ENCODE measurements at places on chromosomes 12 and 14.

GRCh38 chr14:91752961-91753360 lies 21.1 kb upstream of the CATSPERB start:
- no peak for DNase-seq

- DNase-seq: no peak
Observed at GRCh38 chr14:64663174-64663573, 41.0 kb upstream of the PLEKHG3 start.

GRCh38 chr12:31970199-31970598 lies 11.0 kb downstream of the RESF1 start:
- DNase-seq: no peak

DNA sequence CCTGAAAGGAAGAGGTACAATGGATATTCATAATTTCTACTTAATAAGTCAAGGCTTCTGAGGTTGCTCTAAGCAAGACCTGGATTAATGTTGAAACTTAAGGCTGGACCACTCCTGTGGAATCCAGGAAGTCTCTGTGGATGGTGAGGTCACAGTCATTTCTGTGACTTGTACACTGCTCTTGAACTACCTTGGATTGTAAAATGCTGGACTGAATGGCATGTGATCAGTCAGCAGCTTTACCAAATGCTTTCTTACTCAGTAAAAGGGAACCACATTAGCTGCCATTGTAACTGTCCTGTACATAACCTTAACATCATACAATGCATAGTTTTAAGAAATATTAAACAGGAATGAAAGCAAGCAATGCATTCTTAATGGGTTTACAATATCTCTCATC lies 182.9 kb downstream of the NOVA1 start:
- no peak for DNase-seq

DNA sequence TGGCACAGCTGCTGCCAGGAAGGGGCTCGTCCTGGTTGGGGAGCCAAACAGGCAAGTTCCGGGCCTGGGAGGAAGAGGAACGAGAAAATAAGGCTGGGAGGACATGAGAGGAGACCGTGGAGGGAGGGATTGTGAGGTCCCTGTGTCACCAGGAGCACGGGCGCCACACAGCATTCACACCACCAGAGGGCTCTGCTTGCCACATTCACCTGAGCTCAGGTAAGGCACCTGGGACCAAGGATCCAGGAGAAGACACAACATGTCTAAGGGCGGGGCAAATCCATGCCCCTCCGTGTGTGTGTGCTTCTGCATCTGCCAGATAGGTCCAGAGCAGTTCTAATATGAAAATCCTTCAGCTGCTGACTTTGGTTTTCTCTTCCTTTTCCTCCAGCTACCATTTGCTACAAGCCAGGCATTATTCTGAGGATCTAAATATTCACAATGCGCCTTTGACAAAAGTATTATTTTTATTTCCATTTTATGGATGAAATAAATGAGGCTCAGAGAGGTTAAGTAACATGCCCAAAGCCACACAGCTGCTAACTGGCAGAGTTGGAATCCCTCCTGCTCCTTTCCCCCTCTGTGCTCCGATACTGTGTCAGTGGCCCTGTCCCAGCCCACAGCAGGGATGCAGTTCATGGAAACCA lies 14.6 kb downstream of the RAPGEF3 start:
- peak; percentile 59 for DNase-seq

- no peak for DNase-seq
Observed at GRCh38 chr12:132460571-132460970, 29.4 kb upstream of the FBRSL1 start.

GRCh38 chr12:86349196-86349595 lies 93.0 kb upstream of the MGAT4C start:
- no peak for DNase-seq

- DNase-seq: no peak
Observed at GRCh38 chr12:131833288-131833895, 5.2 kb downstream of the MMP17 start.

Data from stimulated activated CD4-positive, alpha-beta T cell treated with anti-CD3 and anti-CD28 coated beads, Interleukin-4, amount 100 ng/mL, for 24 hours (primary cell).